ENCODE measurements at places on chromosomes 4 and X.

DNA sequence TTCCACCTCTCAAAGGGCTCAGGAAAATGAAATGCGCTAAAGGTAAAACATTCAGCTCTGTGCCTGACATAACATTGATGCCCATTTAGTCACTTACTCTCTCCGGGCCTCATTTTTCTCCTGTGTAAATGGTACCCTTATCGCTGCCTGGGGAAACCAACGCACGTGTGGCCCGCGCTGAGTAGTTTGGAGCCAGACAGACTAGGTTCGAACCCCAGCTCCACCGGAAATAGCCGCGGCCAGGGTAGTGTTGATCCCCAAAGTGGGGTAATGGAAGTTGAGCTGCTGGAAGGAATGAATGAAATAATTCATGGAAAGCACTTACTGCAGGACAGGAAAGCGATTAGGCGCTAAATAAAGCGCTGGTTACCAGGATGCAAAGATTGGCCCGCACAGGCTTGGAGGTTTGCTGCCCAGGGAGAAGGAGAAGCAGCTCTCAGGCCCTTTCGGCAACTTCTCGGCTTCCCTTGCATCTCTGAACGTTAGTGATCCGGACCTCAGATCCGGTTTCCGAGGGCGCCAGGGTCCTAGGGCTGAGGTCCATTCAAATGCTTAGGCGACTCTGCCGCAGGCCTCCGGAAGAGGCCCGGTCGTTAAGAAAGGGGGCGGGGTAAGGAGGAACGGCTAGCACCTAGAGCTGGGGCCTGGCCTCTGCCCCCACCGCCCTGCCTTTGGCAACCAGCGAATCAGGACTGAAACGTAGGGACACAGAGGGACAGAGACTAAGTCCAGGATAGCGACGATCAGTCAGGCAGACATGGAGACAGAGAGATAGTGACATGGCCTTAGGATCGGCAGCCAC lies 13.3 kb downstream of the NKX3-2 start:
- no peak for DNase-seq

- no peak for DNase-seq
These were observed 71.7 kb downstream of the SLC2A9 start for GRCh38 chr4:9949573-9949972.

DNA sequence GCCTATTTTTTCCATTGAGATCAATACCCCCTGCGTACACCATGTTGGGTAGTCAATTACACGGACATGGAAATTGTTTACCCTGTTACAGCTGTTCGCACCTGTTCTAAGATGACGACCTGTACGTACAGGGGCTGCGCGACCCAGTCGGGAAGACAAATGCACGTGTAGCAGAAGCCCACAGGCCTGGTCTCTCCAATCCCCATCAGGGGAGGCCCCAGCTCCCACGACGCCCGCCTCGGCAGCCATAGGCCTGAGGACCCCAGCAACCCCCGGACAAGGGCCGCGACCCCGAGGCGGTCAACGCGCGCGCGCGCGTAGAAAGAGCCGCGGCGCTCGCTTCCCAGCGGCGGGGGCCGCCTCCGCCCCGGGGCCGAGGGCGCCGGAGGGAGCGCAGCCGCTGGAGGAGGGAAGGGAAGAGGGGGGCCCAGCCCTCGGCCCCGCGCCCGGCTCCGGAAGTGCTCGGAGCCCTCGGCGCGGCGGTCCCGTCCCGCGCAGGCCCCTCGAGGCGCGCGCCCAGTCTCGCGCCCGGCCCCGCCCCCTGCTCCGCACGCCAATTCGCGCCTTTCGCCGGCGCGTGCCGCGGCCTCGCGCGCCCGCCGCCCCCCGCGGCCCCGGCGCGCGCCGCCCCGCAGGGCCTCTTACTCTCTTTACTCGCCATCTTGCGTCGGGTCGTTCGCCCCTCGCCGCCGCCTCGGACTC lies 618 bp downstream of the RBBP7 start:
- DNase-seq = no peak

DNA sequence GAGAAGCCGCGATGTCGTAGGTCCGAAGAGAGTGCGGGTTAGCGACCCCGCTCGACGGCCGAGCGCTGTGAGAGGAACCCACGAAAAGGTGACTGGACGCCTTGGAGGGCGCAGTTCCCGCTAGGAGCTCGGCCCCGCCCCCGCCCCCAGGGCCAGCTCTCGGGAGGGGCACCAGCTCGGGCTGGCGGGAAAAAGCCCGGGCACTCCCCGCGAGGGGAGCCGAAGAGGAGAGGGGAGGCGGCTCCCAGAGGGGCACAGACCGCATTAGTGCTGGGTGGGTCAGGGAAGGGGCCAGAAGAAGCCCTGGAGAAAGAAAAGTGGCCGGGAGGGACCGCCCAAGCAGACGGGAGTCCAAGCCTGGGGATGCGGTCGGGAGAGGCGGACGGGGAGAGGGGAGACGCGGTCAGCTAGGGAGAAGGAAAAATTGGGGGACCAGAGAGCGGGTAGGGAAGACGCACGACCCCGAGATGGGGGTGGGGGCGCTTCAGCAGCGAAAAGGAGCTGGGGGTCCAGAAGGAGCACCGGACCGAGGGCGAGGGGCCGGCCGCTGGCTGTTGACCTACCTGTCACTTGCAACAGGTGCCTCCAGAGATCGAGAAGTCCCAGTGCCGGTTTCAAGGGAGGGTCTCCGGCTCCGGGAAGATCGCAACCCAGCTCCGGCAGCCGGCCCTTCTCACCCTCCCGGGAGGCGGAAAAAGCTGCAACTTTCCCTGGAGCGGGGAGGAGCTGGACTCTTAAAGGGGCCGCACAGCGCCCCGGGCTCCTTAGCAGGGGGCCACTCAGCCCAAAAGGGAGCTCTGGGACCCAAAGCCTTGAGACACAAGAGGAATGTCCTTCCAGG lies at the start of gene SYTL4:
Gene SYTL4, minus strand, starts transcription at position 681 of the 841 bp plus-strand sequence. CDS start 30,084 bp downstream, outside the sequence.
- peak; percentile 0 for DNase-seq

- no peak for DNase-seq
These were observed 146.8 kb downstream of the DCLK2 start for GRCh38 chr4:150224896-150225591.

DNA sequence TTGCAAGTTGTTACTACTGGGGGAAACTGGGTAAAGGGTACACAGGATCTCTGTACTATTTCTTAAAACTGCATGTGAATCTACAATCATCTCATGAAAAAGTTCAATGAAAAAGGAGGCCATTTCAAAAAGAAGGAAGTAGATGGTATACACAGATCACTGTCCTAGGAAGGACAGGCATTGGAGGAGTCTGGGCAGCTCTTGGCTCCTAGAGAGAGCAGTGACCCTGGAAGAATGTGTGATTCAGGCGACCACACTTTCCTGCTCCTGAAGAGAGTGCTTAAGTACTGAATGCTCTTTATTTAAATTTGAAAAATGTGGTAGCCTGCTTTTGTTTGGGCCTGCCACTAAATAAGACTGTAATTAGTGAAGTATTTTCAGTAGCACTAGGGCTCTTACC lies 318.1 kb upstream of the CASK start:
- no peak for DNase-seq

- DNase-seq = no peak
These were observed 48.8 kb upstream of the AMOT start for GRCh38 chrX:112889400-112889799.

- DNase-seq = no peak
These were observed 313.8 kb upstream of the TEX13C start for GRCh38 chrX:125005863-125006262.

DNA sequence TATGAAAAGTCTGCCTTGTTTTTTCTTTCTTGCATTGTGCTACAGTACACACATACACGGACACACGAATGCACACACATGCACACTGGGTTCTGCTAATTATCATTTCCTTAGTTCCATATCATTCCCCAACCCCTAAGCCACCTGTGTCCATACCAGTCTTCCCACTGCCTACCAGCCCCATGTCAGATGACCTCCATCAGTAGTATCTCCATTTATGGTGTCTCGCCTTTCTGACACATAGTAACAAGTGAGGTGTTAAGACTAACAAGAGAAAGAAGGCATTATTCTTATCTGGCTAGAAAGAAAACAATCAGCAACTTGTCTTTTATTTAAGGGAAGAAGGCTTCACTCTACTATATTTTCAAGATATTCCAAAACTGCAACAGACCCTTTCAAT lies 67.1 kb downstream of the SNCA start:
- no peak for DNase-seq

DNA sequence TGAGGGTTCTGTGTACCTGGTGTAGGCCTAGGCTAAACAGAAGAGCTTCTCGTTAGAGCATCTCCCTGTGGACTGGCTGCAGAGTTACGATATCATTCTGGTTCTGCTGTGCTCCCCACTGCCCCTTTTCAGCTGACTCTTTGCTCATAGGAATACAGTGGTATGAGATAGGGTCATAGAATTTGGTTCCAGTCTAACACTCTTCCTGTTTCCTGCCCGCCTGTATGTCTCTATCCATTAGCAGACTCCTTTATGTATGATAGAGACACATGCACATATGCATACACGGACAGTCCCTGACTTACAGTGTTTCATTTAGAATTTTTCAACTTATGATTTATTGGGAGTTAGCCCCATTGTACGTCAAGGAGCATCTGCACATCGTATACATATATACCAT lies 15.3 kb downstream of the RNF4 start:
- no peak for DNase-seq

- DNase-seq = no peak
These were observed 57.2 kb downstream of the AFF1 start for GRCh38 chr4:86991994-86992393.

GRCh38 chrX:56783450-56783831 lies 54.4 kb downstream of the NBDY start:
- DNase-seq = no peak

- DNase-seq = no peak
These were observed 989 bp upstream of the PCDH10 start for GRCh38 chr4:133147921-133148689.

DNA sequence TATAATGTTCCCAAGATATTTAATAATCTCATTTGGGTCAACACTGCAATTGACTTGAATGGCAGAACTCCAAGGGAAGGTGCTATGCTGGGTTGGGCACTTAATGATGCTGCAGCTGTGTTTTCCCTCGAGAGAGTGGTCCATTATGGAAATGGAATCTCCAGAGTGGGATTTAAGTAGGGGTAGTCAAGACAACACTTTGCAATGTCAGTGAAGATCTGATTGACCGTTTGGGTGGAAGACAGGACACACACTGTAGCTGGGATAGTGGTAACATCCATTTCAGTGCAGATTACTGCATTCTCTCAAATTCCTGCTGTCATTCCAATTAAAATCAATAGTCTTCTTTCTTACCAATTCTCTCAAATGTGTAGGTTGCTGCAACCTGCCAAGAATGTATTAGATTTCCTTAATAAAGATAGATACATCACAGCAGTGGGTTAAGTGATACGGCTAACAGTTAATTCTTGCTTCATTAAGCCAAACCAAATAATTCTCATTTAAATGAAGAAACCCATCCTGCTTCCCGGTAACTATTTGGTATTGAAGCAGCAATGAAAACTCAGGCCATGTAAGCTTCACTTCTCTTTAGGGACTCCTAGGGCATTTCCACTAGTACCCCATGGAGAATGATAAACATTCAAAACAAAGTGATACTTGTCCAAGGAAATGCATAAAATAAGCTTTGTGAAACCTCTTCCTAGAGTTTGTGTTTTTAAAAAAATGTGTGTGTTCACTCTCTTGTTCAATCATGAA lies 40.5 kb upstream of the RASGEF1B start:
- DNase-seq = no peak
